SJSA1 (cell line): ENCODE measurements at places on chromosomes 1 and 21. TPM values are rescaled to one million over a fixed set of nuclear protein-coding genes. Genes with fewer than 3 reads are reported as not detected.

DNA sequence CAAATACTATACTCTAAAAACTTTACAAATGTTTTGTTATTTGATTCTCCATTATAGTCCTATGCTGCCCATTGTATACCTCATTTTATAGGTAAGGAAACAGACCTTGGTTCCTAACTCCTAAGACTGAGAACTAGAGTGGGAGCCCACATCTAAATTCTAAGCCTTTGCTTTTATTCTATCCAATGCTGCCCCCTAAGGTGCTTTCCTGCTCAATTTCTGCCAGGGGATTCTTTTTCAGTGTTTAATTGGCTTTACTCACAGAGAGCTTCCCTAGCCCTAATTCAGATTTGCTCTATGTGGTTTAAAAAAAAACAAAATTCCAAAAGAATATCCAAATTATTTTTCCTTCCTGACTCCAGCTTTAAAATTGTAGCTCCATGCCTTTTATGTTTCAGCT is 64.5 kb downstream of the KIF14 start:
- H3K4me1 ChIP-seq = no peaks in the 10 kb centered on the region
- H3K27me3 ChIP-seq = no peaks in the 10 kb centered on the region
- no peak overlapping the region for H3K4me3 ChIP-seq
- peaks cover 51% of the 10 kb centered on the region for H3K36me3 ChIP-seq
- no peak for DNase-seq

DNA sequence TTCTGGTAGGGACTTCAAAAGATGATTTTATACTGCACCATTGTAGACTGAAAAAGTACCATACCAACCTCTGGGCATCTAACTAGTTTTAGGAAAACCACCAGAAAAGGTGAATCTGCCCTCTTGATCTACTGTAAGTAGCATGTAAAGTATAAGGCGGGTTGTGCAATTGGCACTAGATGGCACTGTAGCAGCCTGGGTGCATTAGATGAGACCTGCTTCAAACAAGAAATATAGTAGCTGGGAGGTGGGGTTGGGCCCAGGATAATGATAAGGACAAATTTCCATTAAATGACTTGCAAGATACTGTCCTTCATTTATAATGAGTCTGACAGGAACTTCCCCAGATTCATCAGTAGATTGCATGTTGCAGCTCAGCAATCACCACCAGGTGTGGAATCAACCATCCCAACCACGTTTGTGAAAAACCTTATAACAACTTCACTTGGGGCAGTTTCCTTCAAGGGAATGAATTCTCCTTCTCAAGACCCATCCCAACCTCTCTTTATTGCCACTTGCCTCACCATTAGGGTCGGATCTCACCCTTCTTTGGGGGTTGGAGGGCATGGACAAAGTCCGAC is 37.3 kb upstream of the IL10 start:
- no peak overlapping the region for H3K27ac ChIP-seq
- peak; percentile 30 for DNase-seq
- no peaks in the 10 kb centered on the region for H3K27me3 ChIP-seq

The B3GALT6 gene
- 50.1 and 51.3 TPM in 2 replicates for total RNA-seq

- H3K4me1 ChIP-seq = no peaks in the 10 kb centered on the region
- no peaks in the 10 kb centered on the region for H3K27me3 ChIP-seq
- DNase-seq = no peak
- H3K27ac ChIP-seq = no peak overlapping the region
- H3K36me3 ChIP-seq = no peaks in the 10 kb centered on the region
- H3K4me3 ChIP-seq = no peak overlapping the region
Observed at GRCh38 chr1:197924516-197925123, 7.4 kb downstream of the LHX9 start.

GRCh38 chr1:229661022-229661877 is 35.2 kb downstream of the URB2 start:
- no peak overlapping the region for H3K27ac ChIP-seq
- H3K27me3 ChIP-seq = no peaks in the 10 kb centered on the region
- no peak overlapping the region for H3K4me3 ChIP-seq
- H3K36me3 ChIP-seq = peaks cover 40% of the 10 kb centered on the region
- DNase-seq = peak; percentile 73

GRCh38 chr1:115189814-115190539 is 100.7 kb upstream of the TSPAN2 start:
- no peak overlapping the region for H3K4me3 ChIP-seq
- no peaks in the 10 kb centered on the region for H3K27me3 ChIP-seq
- H3K27ac ChIP-seq = peak overlapping the region; percentile 73
- no peaks in the 10 kb centered on the region for H3K36me3 ChIP-seq

GRCh38 chr1:95652423-95652965 is 418.5 kb downstream of the RWDD3 start:
- no peak overlapping the region for H3K27ac ChIP-seq
- H3K36me3 ChIP-seq = no peaks in the 10 kb centered on the region
- H3K4me1 ChIP-seq = no peaks in the 10 kb centered on the region
- DNase-seq = no peak
- H3K27me3 ChIP-seq = no peaks in the 10 kb centered on the region

DNA sequence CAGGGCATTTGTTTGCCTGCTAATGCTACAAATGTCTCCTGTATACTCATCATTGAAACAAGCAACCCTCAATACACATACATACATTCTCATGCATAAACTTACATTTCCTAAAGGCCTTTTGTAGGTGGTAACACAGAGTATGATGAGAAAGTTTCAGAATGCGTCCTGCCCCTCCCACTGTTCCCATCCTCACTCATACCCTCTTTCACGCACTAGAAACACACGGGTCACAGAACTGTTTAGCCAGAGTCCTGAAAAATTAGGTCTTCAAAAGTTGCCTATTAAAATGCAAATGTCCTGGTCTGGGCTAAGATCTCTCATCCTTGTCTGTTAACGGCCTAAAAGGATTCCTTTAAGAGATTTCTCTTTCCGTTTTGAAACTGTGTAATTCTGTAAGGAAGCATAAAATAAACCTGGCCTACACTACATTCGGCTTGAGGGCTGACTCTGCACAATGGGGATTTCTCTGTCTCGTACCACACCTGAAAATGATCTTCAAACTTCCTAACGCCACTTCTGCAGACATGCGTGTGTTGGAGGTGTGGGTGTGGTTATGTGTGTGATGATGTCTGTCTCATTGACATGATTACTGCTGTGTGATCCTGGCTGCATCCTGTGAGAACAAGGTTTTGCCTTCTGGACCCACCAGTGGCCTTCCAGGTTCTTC is 5.3 kb upstream of the FCER1A start:
- no peak overlapping the region for H3K4me3 ChIP-seq
- no peaks in the 10 kb centered on the region for H3K27me3 ChIP-seq
- DNase-seq = no peak

The S100A7 gene
- total RNA-seq = not detected in 2 replicates
